ENCODE measurements at places on chromosomes 13 and 19.
A peak's percentile ranks its signal among the peaks of the same experiment; 100 is the strongest.

GRCh38 chr19:33067121-33067520, 2.4 kb upstream of the RHPN2 start:
- DNase-seq, result no peak

- DNase-seq, result no peak
Measured at GRCh38 chr13:34884366-34884765, 57.7 kb upstream of the NBEA start.

- DNase-seq, result no peak
Measured at GRCh38 chr19:50380751-50381151, 3.4 kb upstream of the POLD1 start.

DNA sequence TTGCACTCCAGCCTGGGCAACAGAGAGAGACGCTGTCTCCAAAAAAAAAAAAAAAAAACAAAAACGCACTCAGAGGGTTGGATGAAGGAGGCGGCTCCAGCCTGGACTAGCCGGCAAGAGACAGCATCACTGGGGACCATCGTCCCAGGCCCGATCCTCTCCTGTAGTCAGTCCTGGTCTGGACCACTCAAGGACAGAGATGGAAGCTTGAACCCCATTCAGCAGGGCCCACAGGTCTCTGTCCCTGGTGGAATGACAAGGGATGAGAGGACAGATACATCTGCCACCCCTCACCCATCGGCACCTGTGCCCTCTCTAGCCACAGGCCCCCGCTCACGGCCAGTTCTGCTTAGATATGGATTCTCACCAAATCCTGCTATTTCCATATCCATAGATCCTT, 14.0 kb downstream of the ADGRE5 start:
- DNase-seq, result no peak

DNA sequence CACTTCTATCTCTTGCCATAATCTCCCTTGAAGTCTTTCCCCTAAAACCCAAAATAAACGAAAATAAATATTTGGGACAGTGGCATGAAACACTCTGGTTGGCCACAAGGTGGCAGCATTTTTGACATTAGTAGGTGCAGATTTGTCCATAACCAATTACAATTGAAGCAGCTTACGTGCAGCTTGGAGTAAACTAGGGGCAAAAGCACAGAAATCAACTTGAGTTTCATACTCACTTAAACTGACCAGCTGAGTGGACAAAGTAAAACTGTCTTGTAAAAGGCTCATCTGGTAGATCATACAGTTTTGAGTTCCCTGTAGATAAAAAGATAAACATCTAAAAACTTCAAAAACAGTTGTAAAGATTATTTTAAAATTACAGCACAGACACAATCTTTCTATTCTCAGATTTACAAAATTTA, 18.8 kb downstream of the PDCD5 start:
- DNase-seq, result no peak

GRCh38 chr19:56477429-56478338, 539 bp upstream of the ZNF667 start:
- DNase-seq, result no peak

DNA sequence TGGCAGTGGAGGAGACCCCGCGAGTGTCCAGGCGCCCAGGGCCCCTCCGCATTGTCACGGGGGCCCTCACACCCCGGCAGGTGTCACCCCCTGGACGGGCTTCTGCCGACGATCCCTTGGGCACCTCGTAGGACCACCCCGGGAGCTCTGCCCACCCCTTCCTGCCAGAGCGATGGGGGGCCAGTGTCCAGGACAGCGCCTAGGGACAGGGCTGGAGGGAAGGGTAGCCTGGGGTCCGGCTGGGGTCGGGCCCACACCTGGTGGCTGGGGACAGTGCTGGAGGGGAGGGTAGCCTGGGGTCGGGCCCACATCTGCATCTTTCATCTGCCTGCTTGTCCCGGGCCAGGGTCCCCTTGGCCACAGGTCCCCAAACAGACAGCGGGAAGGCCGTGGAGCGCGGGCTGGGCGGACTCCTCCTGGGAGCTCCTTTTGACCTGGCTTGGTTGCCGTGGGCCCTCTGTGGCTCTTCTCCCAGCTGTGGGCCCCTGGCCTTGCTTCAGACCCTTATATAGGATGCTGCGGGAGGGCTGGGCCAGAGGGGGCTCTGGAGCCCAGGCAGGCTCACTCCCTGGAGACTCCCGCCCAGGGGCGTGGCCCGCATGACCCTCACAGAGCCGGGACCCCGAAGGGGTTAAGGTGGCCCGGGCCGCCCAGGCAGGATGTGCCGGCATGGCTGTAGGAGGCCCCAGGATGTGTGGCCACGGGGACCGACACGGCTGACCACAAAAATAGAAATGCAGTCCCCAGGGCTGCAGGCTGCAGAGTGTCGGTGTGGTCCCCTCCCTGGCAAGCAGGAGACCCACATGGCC, 74.1 kb upstream of the MCF2L start:
- DNase-seq, result no peak

DNA sequence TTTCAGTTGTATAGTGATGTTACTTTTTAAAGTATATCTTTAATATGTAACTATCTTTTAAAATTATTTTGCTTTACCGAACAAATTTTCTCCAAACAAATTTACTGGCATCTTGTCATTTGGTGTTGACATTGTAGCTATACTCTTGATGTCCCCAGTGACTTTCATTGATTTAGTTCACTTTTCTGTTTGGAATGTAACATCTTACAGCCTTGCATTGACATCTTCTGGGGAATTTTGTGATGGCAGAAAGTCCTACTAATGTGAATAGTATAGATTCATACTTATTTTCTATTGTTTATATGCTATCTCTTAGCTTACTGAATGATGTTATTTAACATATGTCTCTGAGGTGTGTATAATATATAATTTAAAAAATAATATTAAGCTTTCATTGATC, 800.9 kb upstream of the ATXN8OS start:
- no peak for DNase-seq

GRCh38 chr19:31910224-31910623, 435.2 kb upstream of the ZNF507 start:
- no peak for DNase-seq

DNA sequence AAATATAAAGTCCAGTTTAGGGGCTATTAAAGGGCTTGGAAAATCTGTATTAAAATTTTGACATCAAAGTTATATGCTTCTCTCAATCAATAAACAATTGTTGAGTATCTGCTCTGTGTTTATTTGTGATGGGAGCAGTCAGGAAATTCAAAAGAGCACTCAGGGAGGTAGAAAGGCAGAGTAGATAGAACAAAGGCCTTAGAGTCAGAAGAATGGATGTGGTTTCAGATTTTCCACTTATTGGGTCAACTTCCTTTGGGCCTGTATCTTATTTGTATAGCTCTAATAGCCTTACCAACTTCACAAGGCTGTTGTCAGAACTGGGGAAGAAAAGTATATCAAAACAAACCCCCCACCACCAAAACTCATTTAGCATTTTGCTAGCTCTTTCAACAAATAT, 302.6 kb downstream of the SPRY2 start:
- DNase-seq, result no peak

GRCh38 chr19:43504426-43505185, at the start of gene PHLDB3:
Gene PHLDB3 (minus strand): TSS chr19:43504746. CDS start chr19:43504118, 628 bp downstream.
- DNase-seq, result peak; percentile 61

DNA sequence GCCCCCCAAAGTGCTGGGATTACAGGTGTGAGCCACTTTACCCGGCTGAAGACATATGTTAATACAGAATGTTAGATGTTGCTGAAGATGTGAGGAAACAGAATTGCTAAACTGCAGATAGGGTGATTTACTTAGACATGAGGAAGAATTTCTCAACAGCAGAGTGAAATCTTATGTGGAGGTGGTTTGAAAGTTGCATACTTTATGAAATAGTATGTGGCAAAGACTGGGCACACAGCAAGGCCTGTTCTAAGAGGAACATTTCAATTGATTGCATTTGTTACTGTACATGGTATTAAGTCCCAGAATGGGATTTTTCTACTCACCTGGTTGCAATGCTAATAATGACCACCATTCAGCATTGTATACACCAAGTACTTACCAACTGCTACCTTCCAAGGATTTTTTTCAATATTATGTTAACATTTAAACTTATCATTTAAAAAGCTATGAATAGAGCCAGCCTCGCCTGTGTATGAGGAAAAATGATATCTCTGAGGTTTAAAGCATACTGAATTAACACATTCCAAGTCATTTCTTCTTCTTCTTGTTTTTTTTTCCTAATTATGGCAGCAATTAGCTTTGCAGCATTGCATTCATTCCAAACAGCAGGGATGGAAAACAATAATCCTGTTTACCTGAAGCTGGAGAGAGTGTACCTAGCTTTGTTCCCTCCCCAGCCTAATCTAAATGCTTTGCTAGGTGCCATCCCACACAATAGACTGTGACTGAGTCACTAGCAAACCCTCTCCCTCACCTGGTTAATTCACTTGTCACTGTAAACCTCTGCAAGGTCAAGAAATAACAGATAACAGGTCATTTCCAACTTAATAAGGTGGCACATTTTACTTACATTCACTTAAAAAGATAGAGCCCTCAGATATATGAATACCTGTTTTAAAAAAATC, 19.4 kb upstream of the KLF5 start:
- no peak for DNase-seq

- DNase-seq, result no peak
Measured at GRCh38 chr13:46137627-46138317, 32.9 kb upstream of the CPB2 start.

DNA sequence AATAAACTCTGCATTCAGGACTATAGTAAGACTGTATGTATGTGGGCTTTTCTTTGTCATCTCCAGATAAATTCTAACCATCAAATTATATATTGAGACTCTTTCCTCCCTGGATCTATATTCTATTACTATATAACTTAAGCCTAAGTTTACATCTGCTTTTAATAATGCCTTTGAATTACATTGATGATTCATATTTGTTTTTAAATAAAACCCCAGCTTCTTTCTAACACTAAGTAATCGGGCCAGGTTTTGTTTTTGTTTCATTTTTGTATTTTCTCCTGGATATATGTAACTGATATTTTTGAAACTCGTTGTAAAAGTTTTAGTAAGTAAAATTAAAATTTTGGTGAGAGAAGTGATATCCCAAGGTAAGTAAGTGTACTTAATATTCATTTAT, 1599.1 kb downstream of the PCDH9 start:
- no peak for DNase-seq

GRCh38 chr19:48133094-48133493, 22.5 kb upstream of the PLA2G4C start:
- no peak for DNase-seq

DNA sequence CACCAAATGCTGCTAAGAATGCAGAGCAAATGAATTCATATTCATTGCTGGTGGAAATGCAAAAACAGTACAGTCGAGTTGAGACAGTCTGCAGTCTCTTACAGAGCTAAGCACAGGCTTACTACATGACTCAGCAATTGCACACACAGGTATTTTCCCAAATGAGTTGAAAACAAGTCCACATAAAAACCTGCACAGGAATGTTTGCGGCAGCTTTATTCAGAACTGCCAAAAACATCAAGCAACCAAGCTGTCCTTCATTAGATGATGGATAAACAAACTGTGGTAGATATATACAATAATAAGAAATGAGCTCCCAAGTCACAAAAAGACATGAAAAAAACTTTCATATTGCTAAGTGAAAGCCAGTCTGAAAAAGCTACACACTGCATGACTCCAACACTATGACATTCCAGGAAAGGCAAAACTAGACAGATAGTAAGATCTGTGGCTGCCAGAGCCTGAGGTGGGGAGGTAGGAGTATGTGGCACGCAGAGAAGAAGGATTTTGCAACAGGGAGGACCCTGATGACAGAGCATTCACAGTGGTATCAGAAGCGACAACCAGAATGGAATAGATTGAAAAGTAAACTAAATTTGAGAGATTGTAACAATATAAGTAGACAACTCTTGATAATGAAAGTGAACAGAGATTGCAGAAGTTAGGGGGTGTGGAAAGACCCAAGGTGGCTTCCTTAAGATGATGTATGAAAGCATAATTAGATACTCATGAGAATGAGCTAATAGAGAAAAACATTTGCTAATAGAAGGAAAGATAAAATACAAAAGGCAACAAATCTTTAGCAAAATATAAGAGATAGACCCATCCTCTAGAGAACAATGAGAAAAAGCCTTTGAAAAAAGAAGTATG, 52.7 kb downstream of the TSC22D1 start:
- no peak for DNase-seq

DNA sequence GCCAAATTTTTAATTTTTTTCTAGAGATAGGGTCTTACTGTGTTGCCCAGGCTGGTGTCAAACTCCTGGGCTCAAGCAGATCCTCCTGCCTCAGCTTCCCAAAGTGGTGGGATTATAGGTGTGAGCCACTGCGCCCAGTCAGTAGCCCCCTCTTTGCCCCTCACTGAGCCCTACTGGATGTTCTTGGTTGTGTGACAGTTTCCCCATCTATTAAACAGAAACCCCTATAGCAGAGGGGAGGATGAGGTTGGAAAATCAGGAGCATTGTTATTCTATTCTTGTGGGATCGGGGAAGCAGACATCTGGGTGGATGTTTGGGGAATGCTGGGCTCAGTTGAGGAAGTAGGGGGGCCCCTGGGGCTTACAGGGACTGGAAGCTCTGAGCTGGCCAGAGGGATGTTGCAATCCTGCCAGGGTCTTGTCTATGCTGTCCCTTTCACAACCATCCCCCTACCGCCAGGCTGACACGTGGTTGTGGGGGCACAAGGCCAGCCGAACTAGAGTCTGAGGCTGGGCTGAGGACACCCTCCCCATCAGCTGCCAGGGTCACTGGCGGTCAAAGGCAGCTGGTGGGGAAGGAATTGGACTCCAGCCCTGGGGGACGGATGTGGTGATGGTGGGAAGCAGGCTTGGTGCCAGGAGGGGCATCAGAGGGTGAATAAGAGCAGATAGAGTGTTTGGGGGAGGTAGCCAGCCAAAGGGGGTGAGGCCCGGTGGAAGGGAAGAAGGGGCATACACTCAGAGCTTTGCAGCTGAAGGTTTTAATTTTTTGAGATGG, 10.9 kb downstream of the APOC1 start:
- DNase-seq, result no peak

- DNase-seq, result no peak
Measured at GRCh38 chr13:47230155-47230554, 333.3 kb upstream of the HTR2A start.

- DNase-seq, result no peak
Measured at GRCh38 chr19:1170938-1171754, 2.9 kb downstream of the SBNO2 start.

DNA sequence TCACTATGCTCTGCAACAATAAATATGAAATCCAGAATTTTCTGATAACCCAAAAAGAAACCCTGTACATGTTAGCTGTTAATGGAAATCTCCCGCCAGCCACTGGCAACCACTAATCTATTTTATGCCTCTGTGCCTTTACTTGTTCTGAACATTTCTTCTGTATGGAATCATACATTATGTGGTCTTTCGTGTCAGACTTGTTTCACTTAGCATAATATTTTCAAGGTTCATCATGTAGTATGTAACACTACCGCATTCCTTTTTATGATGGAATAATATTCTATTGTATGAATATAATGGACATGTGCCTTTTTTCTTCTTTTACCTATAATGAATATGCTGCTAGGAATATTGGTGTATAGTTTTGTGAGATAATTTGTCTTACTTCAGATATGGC, 1123.3 kb downstream of the EFNB2 start:
- DNase-seq, result no peak

GRCh38 chr13:50448535-50448998, 394.9 kb downstream of the DLEU7 start:
- DNase-seq, result no peak

GRCh38 chr13:50403311-50403710, 388.1 kb downstream of the KCNRG start:
- no peak for DNase-seq
